ENCODE measurements at places on chromosomes 16 and 17. TPM values are rescaled to one million over a fixed set of nuclear protein-coding genes. Genes with fewer than 3 reads are reported as not detected.

Gene EVPLL
- not detected for total RNA-seq

Gene SLC22A31
- total RNA-seq, result not detected

Gene IGF2BP1
- total RNA-seq, result not detected

Gene HOXB7
- total RNA-seq, result not detected

Gene PRR14
- total RNA-seq, result 100 TPM

Gene C17orf78
- not detected for total RNA-seq

Gene ZNF423
- total RNA-seq, result not detected

Gene KCNJ18
- total RNA-seq, result not detected

Gene ITGB3
- total RNA-seq, result not detected

All from CD4-positive, alpha-beta memory T cell (primary cell).